Occipital lobe (tissue), 3 donors: ENCODE measurements at places on chromosomes 13 and 19.

DNA sequence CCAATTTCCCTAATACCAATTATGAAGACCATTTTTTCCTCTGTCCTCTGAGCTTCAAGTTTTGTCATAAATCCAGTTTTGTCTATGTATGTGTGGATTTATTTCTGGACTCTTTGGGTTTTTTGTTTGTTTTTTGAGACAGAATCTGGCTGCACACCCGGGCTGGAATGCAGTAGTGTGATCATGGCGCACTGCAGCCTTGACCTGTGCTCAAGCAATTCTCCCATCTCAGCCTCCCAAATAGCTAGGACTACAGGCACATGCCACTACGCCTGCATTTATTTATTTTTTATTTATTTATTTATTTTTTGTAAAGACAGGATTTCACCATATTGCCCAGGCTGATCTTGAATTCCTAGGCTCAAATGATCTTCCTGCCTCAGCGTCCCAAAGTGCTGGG lies 45.3 kb upstream of the GTF3A start:
- no peak for DNase-seq

- DNase-seq: no peak
Measured at GRCh38 chr13:34161931-34162543, 344.1 kb downstream of the RFC3 start.

- no peak for DNase-seq
Measured at GRCh38 chr19:6540918-6541689, 10.3 kb downstream of the TNFSF9 start.

DNA sequence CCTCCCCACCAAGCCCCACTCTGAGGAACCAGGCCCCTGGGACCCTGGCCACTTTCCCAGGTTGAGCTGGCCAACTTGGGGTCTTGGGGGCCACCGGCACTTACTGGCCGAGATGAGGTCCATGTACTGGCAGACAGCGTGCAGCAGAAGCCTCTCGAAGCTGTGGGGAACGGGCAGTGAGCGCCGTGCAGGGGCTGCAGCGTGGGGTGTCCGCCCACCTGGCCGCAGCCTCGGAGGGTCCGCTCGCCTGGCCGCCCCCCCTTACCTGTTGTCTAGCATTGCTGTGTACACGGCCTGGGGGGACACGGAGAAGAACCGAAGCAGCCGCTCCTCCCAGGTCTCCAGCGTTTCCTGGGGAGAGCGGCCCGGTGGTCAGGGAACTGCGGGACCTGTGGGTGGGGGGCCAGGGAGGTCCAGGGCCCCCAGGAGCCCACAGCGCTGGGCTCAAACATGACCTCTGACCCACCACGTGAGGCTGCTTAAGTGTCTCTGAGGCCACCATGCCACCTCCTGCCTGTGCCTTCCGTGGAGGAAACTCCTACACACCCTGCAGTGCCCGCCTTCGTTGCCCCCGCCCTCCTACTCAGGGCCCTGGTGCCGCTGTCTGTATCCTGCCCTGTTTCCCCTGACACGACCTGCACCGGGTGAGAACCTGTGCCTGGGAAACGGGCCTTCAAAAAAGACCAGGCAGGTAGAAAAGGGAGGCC lies 6.2 kb downstream of the RNU6-9 start:
- DNase-seq: no peak

GRCh38 chr13:31121379-31122140 lies 40.1 kb downstream of the HSPH1 start:
- DNase-seq: no peak
